Kidney glomerular epithelial cell (primary cell): ENCODE measurements at places on chromosomes 3 and 15.

DNA sequence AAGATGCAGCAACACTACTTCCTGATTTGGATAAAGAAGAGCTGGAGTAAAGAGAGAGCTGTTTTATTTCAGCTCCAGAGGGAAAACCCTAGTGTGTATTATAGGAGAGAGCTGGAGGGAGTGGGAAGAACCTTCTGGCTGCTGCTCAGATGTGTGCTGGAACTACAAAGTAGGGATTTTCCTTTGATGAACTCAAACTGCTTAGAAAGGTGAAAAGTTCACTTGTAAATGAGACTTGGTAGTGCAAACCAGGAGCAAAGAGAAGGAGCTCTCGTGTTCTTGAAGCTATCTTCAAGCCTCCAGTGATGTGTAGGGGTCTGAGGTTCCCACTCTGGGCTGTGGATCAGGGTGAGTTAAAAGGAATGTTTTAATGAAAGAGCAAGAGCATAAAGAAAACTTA, 110.4 kb downstream of the EDEM1 start:
- DNase-seq: no peak

DNA sequence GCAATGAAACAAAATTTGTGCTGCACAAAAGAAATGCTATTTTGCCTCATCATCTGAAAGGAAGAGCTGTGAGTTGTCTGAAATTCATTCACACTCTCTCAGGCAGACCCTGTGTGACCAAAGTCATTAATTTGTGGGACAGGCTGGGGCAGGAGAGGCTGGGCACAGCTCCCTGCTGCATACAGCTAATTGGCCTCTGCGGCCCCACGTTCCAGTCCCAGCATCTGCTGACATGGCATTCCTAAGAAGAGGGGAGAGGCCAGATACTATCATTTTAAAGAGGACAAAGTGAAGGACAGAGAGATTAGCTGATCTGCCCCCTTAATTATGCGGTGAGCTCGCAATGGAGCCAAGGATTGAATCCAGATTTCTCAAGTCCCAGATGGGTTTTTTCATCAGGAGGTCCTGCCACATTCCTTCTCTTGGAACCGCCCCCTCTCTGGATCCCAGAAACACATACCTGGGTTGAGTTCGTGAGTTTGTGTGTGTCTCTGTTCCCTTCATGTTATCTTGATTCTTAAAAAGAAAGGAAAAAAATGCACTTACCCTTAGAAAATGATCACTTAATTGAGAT, 25.1 kb downstream of the POLR2M start:
- no peak for DNase-seq

DNA sequence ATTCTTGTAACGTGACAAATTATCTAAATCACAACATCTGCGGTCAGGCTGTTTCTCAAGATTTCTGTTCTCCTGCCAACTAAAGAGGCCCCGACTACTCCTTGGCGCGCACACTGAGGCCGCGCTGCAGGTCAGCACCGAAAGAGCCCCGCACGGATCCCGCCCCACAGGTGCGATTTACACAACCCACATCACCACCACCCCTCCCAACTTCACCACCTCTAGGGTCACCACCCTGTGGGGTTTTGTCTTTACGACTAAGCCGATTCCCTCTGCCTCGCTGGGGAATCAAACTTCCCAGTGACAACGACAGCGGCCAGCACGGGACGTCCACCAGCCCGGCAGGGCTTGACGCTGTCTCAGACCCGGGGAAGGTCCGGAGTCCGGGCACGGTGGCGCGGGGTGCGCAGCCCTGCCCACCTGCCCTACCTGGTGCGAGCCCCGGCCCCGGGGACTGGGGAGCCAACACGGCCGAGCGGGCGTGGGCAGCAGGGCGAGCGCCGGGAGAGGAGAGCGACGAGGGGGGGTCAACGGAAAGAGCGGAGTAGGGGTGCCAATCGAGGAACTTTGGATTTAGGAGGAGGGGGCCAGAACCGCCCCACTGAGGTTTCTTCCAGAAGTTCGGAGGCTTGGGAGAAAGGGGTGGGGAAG, 764 bp downstream of the UACA start:
- DNase-seq: peak; percentile 26

DNA sequence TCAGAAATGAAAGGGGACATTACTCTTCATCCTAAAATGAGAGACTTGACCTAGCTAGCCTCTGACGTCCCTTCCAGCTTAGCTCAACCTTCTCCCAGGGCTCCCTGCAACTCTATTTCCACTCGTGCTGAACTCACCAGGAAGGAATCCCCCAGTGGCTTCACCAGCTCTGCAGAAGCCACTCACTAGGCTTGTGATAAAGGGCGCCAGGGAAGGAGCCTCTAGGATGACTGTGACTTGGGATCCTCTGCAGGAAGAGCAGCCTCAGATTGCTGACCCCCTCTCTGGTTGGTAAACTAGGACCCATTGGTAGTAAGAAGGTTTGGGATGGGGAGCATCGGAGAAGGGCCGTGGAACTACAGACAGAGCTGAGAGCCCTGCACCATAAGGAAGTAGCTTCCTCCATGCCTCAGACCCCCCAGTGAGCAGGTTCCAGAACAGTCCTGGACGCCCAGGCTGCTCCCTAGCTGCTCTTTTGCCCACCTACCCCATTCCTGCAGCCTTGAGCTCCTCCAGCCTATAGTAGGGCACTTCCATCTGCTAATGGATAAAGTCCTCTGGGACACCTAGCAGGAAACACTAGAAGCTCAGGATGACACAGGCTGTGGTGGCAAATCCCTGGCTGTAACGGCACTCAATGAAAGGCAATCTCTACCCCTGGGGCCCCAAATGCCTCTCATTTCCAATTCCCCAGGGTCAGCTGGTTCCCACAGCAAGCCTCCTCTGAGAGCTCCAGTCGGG, 26.0 kb downstream of the PLA2G4F start:
- no peak for DNase-seq

- DNase-seq: no peak
These were observed 237.0 kb downstream of the UACA start for GRCh38 chr15:70526221-70526973.

GRCh38 chr15:63597038-63597790, at the start of gene FBXL22:
Gene FBXL22, plus strand, starts transcription at chr15:63597387. Its CDS starts 6 bp downstream, at chr15:63597393.
- DNase-seq: no peak

DNA sequence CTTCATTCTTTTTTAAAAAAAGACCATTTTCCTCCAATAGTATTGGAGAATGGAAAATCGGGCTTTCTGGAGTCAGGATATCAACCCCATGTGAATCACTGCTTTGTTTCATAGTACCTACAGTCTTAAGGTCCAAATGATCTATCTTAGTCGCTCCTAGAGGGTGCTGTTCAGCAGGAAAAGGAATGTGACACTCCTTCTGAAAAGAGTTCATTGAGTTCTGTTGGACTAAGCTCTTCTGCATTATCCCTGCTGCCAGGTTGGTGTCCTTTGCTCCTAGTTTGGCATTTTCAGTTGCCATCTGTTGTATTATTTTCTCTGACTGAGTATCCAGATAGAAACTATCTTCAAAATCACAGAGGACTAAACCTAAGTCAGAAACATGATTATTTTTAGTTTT, 57.2 kb downstream of the POLQ start:
- no peak for DNase-seq

GRCh38 chr3:150528354-150528797, 17.9 kb downstream of the SERP1 start:
- DNase-seq: no peak

DNA sequence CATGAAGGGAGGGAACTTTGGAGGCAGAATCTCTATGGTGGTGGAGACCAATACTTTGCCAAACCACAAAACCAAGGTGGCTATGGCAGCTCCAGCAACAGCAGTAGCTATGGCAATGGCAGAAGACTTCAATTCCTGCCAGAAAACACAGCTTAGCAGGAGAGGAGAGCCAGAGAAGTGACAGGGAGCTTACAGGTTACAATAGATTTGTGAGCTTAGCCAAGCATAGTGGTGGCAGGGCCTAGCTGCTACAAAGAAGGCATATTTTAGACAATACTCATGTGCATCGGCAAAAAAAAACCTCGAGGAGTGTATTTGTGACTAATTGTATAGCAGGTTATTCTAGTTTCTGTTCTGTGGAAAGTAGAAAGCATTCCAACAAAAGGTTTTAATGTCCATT, 6.4 kb upstream of the CSTA start:
- no peak for DNase-seq

DNA sequence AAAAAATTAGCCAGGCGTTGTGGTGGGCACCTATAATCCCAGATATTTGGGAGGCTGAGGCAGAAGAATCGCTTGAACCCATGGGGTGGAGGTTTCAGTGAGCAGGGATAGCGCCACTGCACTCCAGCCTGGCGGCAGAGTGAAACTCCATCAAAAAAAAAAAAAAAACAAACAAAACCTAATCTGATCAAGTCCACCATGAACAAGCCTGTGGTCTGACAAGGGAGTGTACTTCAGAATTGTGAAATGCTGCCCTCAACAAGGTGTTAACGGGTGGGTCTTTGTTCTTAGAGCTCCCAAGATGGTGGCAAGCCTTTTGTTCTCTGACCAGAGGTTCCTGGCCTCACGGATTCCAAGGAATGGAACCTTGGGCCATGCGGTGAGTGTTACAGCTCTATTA, 24.2 kb upstream of the SLC30A4 start:
- DNase-seq: no peak

DNA sequence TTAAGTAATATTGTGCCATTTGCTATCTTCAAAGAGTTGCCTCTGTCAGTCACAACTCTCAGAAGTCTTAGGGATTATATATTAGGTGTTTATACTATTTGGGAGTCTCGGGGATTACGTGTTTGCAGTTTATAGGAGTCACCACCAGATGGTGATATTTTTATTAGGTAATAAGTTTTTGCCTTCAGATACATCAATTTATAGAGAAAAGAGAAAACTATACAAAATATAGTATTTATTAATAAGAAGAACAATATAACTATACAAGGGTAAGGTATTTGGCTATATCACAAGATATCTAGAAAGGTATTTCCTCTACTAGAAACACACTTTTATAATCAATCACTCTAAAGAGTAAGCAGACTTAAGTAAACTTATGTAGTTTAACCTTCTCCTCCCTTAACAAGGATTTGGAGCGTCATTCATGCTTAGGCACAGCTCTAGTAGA, 10.7 kb upstream of the DHX36 start:
- DNase-seq: peak; percentile 39

GRCh38 chr3:27454461-27454860, 29.7 kb downstream of the SLC4A7 start:
- no peak for DNase-seq

- no peak for DNase-seq
These were observed 539.1 kb downstream of the MFSD1 start for GRCh38 chr3:159340877-159341500.

DNA sequence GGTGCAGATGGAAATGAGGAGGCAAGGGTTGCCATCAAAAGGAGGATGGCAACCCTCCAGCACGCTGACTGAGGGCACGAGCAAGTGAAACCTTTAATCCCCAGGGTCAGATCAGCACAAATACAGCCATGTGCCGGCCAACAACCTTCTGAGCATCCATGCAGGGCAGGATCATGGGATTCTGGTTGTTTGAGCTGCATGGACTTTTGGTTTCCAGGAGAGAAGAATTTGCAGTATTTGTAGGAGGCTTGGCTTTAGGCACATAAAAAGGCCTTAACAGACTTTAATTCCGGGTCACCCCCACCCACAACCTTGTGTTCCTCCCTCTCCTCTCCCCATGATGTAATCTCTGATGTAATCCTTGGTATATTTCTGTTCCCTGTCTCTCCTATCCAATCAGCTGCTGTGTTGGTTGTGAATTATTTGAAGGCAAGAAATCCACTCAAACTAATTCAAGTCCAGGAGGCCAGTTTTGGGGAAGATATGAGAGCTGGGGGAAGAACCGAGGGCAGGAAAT, 254.3 kb downstream of the SHQ1 start:
- no peak for DNase-seq

GRCh38 chr3:27971600-27971999, 249.5 kb upstream of the EOMES start:
- DNase-seq: no peak

GRCh38 chr15:70628549-70628896, 134.8 kb downstream of the UACA start:
- no peak for DNase-seq

GRCh38 chr3:12707449-12707848, 43.5 kb upstream of the RAF1 start:
- no peak for DNase-seq

DNA sequence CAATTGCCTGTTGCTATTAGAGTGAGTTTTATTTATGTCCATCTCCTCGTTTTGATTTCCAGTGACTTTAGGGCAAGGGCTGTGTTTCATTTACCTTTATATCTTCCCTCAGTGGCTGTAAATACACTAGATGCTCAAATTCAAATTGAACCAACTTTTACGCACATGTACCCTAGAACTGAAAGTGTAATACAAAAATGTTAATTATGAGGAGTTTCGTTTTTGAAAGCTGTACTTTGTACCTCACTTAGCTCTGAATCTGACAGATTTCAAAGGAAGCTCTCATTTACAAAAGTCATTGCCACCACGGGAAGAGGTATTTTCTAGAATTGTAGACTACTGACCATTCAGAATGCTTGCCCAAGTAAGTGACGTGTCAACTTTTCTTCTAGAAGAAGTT, 264.4 kb downstream of the MECOM start:
- DNase-seq: no peak

DNA sequence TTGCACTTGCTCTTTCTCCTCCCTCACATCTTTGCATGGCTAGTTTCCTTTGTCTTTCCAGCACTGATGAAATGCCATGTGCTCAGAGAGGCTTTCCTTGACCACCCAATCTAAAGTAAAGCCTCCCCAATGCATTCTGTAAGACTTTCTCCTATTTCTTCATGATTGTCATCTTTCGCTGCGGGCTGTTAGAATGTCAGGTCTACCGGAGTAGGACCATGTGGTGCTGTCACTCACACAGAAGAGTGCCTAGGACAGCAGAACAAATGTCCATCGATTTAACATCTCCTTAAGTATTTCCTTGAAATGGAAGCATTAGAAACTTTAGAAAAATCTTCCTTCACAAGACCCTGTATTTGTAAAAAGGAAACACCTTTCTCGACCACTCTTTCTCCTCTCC, 99.9 kb upstream of the TMC3 start:
- no peak for DNase-seq

GRCh38 chr3:31562525-31562924, 29.8 kb downstream of the STT3B start:
- DNase-seq: no peak

DNA sequence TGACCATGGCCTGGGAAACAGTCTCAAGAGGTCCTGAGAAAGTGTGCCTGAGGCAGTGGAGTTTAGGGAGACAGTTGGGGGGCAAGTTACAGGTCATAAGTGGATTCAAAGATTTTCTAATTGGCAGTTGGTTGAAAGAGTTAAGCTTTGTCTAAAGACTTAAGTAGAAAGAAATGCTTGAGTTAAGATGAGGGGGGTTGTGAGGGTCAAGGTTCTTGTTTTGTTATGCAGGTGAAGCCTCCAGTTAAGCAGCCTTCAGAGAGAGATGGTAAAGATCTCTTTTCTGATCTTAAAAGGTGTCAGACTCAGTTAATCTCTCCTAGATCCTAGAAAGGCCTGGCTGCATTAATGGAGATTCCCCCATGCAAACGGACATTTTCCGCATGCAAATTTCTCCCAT, 356.3 kb upstream of the C2CD4B start:
- no peak for DNase-seq
